CD4-positive, CD25-positive, alpha-beta regulatory T cell (primary cell): ENCODE measurements at places on chromosomes 4 and X.

DNA sequence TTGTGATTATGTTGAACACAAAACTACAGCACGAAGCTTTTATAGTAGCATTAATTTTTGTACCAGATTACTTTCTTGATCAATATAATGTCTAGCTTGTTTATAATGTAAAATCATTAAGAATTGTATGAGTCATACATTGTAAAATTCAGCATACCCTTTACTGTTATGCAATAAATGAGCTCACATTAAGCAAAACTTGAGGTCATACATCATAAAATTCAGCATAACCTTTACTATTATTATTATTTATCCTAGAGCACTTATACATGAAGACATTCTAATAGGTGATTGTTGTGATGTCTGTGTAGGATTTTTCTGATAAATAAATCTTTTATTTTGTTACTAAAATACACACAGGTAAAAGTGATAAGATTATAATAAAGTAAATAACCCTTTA, 49.4 kb downstream of the DTHD1 start:
- no peaks in the 10 kb centered on the region for H3K36me3 ChIP-seq
- H3K27me3 ChIP-seq: no peaks in the 10 kb centered on the region
- H3K27ac ChIP-seq: no peak overlapping the region
- H3K4me1 ChIP-seq: peaks cover 2% of the 10 kb centered on the region
- no peak overlapping the region for H3K4me3 ChIP-seq

- DNase-seq: no peak
- no peaks in the 10 kb centered on the region for H3K36me3 ChIP-seq
- no peak overlapping the region for H3K4me3 ChIP-seq
Measured at GRCh38 chrX:43566170-43566569, 89.9 kb upstream of the MAOA start.

DNA sequence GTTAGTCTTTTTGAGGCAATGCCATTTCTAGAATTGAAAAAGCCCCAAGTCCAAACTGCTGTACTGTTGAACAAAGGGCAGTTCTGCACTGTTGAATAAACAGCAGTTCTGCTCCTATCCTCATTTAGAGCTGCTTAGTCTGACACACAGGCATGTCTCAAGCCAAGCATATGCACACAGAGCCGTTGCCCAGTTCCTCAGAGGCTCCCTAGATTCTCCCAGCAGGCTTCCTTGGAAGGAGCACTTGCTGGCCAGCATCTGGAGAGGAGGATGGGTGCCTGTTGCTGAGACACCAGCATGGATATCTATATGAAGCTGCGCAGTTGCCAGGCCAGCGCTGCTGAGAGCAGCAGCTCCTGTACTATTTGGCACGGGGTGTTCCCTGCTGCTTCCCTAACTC, 138.3 kb upstream of the USP38 start:
- H3K4me1 ChIP-seq: no peaks in the 10 kb centered on the region
- H3K36me3 ChIP-seq: no peaks in the 10 kb centered on the region
- H3K27me3 ChIP-seq: no peaks in the 10 kb centered on the region
- H3K27ac ChIP-seq: no peak overlapping the region

GRCh38 chr4:7698584-7698983, 241.1 kb downstream of the AFAP1 start:
- DNase-seq: no peak
- H3K27me3 ChIP-seq: no peaks in the 10 kb centered on the region
- H3K4me3 ChIP-seq: no peak overlapping the region
- no peak overlapping the region for H3K27ac ChIP-seq
- H3K4me1 ChIP-seq: no peaks in the 10 kb centered on the region
- no peaks in the 10 kb centered on the region for H3K36me3 ChIP-seq

DNA sequence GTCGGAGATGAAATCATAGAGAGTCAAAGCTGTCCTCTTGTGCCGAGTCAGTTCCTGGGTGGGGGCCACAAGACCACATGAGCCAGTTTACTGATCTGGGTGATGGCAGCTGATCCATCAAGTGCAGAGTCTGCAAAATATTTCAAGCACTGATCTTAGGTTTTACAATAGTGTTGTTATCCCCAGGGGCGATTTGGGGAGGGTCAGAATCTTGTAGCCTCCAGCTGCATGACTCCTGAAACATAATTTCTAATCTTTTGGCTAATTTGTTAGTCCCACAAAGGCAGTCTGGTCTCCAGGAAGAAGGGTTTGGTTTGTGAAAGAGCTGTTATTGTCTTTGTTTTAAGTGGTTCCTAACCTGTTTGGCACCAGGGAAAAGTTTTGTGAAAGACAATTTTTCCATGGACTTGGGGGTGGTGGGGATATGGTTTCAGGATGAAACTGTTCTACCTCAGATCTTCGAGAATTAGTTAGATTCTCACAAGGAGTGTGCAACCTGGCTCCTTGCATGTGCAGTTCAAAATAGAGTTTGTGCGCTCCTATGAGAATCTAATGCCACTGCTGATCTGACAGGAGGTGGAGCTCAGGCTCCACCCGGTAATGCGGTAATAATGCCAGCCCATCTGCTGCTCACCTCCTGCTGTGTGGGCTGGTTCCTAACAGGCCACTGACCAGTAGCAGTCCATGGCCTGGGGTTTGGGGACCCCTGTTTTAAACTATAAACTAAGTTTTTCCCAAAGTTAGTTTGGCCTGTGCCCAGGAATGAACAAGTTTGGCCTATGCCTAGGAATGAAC, 29.2 kb downstream of the METAP1 start:
- peaks cover 10% of the 10 kb centered on the region for H3K4me1 ChIP-seq
- H3K27ac ChIP-seq: no peak overlapping the region
- no peak for DNase-seq
- H3K4me3 ChIP-seq: no peak overlapping the region

- H3K4me3 ChIP-seq: no peak overlapping the region
- no peaks in the 10 kb centered on the region for H3K4me1 ChIP-seq
- no peak overlapping the region for H3K27ac ChIP-seq
- H3K36me3 ChIP-seq: no peaks in the 10 kb centered on the region
- peaks cover 3% of the 10 kb centered on the region for H3K27me3 ChIP-seq
Measured at GRCh38 chrX:137025930-137026329, 7.9 kb downstream of the GPR101 start.

DNA sequence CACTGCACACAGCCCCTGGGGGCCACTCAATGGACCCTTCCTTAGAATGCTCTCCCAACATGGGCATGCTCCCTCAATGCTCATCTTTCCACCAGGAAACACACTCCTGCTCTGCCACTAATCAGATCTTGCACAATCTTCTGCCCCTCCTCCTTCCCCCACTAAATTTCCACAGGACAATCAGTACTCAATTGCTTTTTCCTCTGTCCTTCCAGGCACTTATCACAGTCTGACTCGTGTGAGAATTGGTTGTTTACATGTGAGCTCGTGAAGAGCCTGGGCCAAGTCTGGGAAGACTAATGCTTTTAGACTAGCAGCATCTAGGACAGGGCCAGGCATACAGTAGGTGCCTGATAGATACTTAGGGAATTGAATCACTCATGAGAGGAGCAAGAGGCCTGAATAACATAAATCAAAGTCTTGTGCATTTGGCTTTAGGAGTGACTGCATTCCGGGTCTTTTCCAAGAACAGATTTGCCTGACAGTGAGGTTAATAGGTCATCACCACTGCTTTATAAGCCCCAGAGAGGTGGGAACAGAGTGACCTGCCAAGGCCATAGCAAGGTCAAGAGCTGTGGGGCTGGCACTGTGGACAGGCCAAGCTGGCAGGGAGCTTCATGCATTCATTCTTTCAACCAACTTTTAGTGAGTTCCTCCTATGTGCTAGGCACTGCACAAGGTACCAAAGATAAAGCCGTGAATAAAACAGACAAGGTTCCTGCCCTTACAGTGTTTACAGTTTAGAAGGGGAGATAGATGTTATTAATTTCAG, 55.0 kb downstream of the PRPS1 start:
- H3K4me1 ChIP-seq: peaks cover 17% of the 10 kb centered on the region
- H3K4me3 ChIP-seq: no peak overlapping the region
- H3K36me3 ChIP-seq: no peaks in the 10 kb centered on the region

DNA sequence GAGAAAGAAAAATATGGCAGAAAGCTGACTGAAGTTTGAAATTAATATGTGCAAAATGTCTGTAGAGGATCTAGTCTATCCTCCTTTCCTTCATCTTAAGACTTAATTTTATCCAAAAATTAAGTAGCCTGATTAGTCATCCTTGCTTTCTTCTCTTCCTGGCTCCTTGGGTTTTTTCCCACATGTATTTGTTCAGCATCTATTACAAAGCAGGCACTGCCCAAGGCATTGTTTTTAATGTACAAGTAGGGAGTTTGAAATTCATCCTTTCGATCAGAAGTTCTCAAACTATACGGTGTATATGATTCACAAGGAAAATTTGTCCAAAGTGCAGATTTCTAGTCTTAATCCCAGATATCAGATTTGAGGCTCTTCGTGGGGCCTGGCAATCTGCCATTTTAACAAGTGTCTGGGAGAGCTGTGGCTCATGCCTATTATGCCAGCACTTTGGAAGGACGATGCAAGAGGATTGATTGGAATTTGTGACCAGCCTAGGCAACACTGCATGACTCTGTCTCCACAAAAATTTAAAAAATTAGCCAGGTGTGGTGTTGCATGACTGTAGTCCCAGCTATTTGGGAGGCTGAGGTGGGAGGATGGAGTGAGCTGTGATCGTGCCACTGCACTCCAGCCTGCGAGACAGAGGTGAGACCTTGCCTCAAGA, 19.4 kb upstream of the YTHDC1 start:
- H3K4me3 ChIP-seq: no peak overlapping the region
- H3K27me3 ChIP-seq: no peaks in the 10 kb centered on the region
- no peak overlapping the region for H3K27ac ChIP-seq
- H3K36me3 ChIP-seq: no peaks in the 10 kb centered on the region

DNA sequence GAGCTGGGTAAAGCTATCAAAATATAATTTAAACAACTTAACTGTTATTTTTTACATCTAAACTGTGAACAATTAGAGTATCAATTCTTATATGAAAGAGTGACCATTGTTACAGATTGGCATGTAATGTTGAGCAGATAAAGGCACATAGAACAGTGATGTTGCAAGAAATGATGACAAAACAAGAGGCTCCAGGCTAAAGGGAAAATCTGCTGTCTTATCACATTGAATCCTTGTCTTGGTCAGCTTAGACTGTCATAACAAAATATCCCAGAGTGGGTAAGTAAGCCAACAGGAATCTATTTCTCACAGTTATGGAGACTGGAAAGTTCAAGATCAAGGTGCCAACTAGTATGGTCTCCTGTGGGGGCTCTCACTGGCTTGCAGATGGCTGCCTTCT, 154.1 kb upstream of the PPP3CA start:
- no peak for DNase-seq
- H3K27me3 ChIP-seq: no peaks in the 10 kb centered on the region
- H3K36me3 ChIP-seq: no peaks in the 10 kb centered on the region
- no peak overlapping the region for H3K27ac ChIP-seq

DNA sequence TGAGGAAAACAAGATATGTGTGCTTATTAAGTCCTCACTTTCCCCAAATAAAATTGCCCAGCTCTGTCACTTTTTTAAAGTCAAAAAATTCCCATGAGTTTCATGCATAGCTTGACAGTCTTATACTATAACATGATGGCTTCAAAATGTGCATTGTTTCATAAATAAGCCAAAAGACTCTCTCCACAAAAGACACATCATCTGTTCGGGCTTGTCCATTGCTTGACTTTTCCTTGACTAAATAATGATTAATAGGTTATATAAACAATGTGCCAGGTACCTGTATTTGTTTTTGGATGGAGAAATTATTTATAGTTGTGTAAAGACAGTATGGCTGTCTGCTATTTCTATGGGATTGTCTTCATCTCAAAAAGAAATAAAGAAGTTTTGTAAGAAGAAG, 329.2 kb upstream of the KLF3 start:
- no peaks in the 10 kb centered on the region for H3K27me3 ChIP-seq
- no peak for DNase-seq
- H3K36me3 ChIP-seq: no peaks in the 10 kb centered on the region
- H3K4me3 ChIP-seq: no peak overlapping the region
- peaks cover 4% of the 10 kb centered on the region for H3K4me1 ChIP-seq
- H3K27ac ChIP-seq: no peak overlapping the region

- no peak overlapping the region for H3K27ac ChIP-seq
- H3K27me3 ChIP-seq: no peaks in the 10 kb centered on the region
- no peaks in the 10 kb centered on the region for H3K4me1 ChIP-seq
- H3K4me3 ChIP-seq: no peak overlapping the region
- DNase-seq: no peak
Measured at GRCh38 chr4:11765849-11766453, 337.3 kb upstream of the HS3ST1 start.

- H3K27me3 ChIP-seq: peaks cover 7% of the 10 kb centered on the region
- no peak overlapping the region for H3K4me3 ChIP-seq
- DNase-seq: no peak
- H3K4me1 ChIP-seq: no peaks in the 10 kb centered on the region
- no peaks in the 10 kb centered on the region for H3K36me3 ChIP-seq
- no peak overlapping the region for H3K27ac ChIP-seq
Measured at GRCh38 chr4:74926007-74926406, 6.9 kb upstream of the PARM1 start.

- no peaks in the 10 kb centered on the region for H3K4me1 ChIP-seq
- no peak for DNase-seq
- no peak within 1 kb of the TSS for H3K4me3 ChIP-seq
- H3K27ac ChIP-seq: no peak within 1 kb of the TSS
Measured at GRCh38 chrX:115233497-115234455, at the start of gene LRCH2. TSS of gene LRCH2 (minus strand) at chrX:115234096. CDS start at chrX:115234041, 55 bp downstream.

- H3K4me3 ChIP-seq: no peak overlapping the region
- no peak for DNase-seq
- H3K27ac ChIP-seq: no peak overlapping the region
- H3K36me3 ChIP-seq: no peaks in the 10 kb centered on the region
- no peaks in the 10 kb centered on the region for H3K27me3 ChIP-seq
- no peaks in the 10 kb centered on the region for H3K4me1 ChIP-seq
Measured at GRCh38 chrX:44690129-44690528, 147.5 kb upstream of the FUNDC1 start.

DNA sequence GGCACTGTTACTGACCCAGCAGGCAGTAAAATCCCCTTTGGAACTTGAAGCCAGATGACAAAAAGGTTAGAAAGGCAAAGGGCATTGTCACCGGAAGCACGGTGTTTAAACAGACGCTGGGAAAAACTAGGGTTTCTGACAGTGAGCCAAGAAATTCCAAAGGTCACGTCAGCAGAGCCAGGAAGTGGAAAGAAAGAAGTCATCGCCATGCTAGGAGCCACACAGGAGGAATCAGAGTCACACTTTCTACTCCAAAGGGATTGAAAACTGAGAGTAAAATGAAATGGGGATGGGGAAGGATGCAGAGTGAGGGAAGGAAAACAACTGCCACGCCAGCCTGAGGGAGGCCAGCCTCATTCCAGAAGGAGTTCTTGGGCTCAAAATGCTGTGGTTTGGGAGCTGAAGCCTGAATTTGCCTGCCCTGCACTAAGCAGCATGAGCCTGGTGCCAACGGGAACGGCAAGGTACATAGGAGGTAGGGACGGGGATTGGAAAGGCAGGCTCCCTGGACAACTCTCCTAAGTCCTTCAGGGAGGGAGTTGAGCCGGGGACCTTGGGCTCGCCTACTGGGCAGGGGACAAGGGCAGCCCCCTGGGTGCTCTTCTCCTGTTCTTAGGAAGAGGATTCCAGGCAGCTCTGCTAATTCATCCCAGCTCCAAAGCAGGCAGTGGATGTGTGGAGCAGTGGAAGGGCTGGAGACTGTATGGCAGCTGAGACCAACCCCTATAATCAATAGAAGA, 66.8 kb downstream of the SOWAHB start:
- no peaks in the 10 kb centered on the region for H3K36me3 ChIP-seq
- no peaks in the 10 kb centered on the region for H3K27me3 ChIP-seq
- H3K4me3 ChIP-seq: no peak overlapping the region
- H3K4me1 ChIP-seq: no peaks in the 10 kb centered on the region
- H3K27ac ChIP-seq: no peak overlapping the region

GRCh38 chr4:649751-650310, 24.2 kb downstream of the ATP5ME start:
- no peak overlapping the region for H3K4me3 ChIP-seq
- H3K27ac ChIP-seq: no peak overlapping the region
- H3K27me3 ChIP-seq: no peaks in the 10 kb centered on the region
- no peaks in the 10 kb centered on the region for H3K36me3 ChIP-seq

GRCh38 chr4:95066050-95066449, 308.3 kb downstream of the BMPR1B start:
- H3K4me1 ChIP-seq: no peaks in the 10 kb centered on the region
- H3K4me3 ChIP-seq: no peak overlapping the region
- DNase-seq: no peak
- no peaks in the 10 kb centered on the region for H3K36me3 ChIP-seq
